ENCODE measurements at places on chromosomes 2 and 18.

DNA sequence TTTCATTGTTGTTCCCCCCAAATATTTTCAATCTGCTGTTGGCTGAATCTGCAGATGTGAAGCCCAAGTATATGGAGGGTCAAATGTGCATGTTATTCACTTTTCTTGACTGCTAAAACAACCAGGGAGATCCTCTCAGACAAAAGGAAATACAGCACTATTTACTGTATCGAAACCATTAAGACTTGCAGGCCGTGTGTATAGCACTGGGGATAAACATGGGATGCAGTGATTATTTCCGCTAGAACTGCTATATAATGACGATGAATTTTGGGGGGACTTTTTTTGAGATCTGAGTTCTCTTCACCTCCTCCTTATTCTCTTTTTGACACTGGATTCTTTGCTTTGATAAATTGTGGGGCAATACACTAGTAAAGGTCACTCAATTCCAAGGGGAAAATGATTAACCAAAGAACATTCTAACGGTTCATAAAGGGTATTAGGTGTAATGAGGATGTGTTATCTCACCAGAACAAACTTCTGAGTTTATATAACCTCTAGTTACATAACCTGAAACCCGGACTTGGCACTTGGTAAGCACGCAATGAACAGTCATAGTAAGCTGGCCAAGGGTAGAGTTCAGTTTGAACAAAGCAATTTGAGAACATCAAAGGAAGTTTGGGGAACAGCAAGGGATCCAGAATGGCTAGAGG is 3.5 kb upstream of the UGT1A1 start:
- no peak for DNase-seq

DNA sequence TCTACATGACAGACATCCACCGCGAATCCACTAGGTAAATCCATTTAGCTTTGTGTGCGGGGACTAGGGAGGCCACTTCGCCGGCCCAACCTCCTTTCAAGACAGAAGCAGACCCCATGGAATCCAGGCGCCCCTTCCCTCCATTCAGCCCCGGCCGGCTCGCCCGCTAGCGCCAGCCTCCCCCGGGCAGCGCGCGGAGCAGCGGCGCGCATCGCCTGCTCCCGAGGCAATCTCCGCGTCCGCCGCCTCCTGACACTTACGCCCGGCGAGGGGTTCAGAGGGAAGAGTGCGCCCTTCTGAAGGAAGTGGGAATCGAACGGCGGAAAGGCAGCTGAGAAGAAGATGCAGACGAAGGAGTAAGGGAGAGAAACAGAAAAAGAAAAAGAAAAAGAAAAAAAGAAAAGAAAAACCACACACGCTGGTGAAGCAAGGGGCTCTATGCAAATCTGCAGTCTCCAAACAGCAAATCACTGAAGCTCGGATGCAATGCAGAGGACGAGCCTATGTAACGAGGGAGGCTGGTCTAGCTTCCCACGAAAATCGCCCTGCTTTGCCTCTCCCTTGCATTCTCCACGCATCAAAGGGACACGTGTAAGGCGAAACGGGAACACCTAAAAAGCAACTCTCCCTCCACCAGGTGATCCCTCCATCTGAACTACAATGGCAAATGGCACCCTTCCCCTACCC is 684.4 kb downstream of the NRXN1 start:
- DNase-seq = no peak

DNA sequence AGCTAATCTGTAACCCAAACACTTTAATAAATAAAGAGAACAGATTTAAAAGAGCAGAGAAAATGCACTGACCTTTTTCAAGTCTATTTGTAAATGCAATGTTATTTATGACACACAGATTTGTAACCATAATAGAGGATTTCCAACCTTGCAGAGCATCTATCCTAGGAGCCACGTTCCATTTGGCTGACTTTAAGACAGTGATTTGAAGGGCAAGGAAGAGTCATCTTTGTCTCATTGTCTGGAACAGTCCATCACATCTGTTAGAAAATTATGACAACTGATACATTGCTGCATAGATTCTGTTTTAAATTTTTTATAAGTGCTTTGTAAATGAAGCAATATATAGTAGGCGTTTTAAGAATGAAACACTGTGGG is 90.8 kb upstream of the L3MBTL4 start:
- DNase-seq = no peak

DNA sequence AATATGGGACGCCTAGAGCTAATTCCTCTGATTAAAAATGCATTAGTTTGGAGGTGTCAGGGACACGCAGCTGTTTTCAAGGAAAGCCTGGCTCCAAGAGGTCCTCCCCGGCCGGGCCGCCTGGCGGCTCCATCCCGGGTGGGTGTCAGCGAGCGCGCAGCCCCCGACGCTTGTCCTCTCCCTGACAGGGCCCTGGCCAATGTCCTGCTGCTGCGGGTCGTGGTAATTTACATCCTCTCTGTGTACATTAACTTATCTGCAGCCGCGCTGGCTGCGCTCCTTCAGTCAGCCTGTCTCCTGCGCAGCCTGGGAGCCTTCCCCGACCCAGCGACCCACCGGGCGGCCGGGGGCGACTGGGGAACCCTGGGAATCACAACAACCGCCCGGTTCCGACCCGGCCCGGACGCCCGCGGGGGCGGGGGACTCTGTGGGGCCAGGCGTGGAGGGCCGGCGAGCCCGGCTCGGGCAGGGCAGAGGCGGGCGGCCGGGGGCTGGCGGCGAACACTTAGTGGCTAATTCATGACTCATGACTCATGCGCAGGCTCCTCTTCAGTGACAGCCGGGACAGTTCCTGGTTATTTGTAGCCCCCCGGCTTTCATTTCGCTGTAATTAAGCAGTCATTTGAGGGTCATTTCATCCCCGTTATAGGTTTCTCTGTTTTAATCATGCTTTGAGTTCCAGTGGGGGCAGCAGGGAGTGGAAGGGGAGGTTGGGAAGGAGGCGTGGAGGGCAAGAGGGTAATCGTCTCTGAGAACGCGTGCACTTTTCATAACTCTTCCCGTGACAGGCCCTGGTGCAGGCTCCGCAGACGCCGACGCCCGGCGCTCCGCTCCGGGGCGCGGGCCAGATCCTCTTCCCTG is 141.9 kb upstream of the CTAGE1 start:
- DNase-seq = no peak

DNA sequence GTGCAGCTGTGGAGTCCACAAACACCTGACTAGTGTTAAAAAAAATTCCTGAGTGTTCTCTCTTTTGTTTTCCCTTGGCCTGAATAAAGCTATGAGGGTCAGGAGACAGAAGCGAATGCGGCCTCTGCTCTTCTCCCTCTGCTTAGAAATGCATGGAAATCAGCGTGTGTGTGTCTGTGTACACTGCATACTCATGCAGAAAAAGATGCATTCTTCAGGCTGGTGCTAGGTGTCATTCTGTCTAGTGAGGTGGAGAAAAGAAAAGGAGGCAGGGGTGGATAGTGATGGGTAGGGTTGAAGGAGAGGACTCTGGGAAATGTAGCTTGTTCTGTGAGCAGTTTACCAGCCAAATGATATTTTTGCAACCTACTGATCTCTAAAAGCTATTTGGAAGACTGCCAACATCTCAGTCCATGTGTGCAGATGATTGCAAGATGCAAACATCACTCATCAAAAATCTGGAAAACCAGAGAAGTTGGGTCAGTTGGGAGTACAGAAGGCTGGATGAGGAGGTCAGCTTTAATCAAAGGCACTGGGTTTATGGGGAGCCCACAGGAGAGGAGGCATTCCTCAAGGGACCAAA is 177.7 kb downstream of the INSIG2 start:
- DNase-seq = no peak
